RWPE2 (cell line): ENCODE measurements at places on chromosomes 7 and 10.

DNA sequence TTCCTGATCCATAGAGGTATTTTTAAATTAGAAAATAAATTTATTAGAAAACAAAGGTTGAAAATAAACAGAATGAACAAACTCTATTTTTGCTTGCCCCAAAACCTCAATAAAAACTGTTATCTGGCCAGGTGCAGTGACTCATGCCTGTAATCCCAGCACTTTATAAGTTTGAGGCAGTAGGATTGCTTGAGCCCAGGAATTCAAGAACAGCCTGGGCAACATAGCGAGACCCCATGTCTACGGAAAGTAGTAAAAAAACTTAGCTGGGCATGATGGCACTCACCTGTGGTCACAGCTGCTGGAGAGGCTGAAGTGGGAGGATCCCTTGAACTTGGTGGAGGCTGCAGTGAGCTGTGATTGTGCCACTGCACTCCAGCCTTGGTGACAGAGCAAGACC lies 10.3 kb downstream of the SLK start:
- DNase-seq, result no peak

GRCh38 chr10:60203993-60204618 lies 185.6 kb downstream of the ANK3 start:
- DNase-seq, result no peak

GRCh38 chr7:132755538-132756483 lies 179.5 kb upstream of the PLXNA4 start:
- DNase-seq, result no peak

DNA sequence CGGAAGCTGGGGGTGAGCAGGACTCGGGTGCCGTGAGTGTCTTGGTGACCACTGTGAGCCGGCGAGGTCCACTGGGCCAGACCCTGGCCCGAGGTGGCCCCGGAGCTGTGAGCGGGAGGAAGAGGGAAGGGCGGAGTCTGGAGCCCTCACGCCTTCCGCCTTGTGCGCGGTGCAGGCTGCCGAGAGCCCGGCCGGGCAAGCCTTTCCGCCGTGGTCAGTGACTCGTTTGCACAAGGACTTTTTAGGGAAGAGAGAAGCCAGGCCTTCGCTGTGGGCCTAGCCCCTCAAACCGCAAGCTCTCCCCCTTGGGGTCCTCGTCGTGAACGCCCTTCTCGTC lies 40.9 kb upstream of the ZNF32 start:
- no peak for DNase-seq

GRCh38 chr7:148983200-148984146 lies 44.8 kb downstream of the PDIA4 start:
- DNase-seq, result no peak
